ENCODE measurements at places on chromosomes 7 and 10. TPM values are rescaled to one million over a fixed set of nuclear protein-coding genes. Genes with fewer than 3 reads are reported as not detected.

GRCh38 chr7:102860351-102860811 is 52.4 kb upstream of the LRRC17 start:
- DNase-seq, result peak; percentile 55

DNA sequence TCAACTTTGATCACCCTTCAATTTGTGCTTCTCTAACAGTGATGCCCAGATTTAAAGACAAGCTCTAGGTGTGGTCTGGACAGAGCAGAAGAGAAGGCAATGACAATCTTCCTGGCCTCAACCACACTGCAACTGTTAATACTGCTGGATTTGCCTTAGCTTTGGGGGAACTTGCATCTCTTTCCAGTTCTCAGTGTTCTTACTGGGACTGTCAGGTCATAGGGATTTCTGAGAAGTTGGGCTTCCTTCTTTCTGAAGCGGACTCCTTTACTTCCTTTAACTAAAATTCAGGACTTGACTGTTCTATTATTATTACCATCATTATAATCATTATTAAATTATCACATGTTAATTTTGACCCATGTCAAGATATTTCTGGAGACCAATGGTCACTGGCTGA is 80.8 kb downstream of the OSBPL3 start:
- no peak for DNase-seq

- DNase-seq, result peak; percentile 89
Observed at GRCh38 chr7:47392241-47392759, 189.6 kb downstream of the TNS3 start.

The TMEM273 gene
- total RNA-seq, result 10.9 TPM

The FAM13C gene
- total RNA-seq, result 28.2 TPM

The PHYHIPL gene
- total RNA-seq, result 98.9 TPM

The PTF1A gene
- total RNA-seq, result 0.22 TPM

Data from spinal cord (tissue), 10 donors.